NCI-H2029 treated with DMSO at 0.1 percent for 48 hours (cell line): ENCODE measurements at places on chromosomes 11 and 22.

DNA sequence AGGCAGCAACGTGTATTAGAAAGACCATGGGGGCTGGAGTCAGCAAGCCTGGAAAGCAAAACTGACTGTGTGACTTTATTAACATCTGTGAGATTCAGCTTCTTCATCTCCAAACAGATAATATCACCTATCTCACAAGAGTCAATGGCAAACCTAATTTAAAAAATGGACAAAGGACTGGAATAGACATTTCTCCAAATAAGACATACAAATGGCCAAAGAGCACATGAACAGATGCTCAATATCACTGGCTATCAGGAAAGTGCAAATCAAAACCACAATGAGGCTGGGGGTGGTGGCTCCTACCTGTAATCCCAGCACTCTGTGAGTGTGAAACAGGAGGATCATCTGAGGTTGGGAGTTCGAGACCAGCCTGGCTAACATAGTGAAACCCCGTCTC, 69.6 kb downstream of the CLPB start:
- DNase-seq = no peak

DNA sequence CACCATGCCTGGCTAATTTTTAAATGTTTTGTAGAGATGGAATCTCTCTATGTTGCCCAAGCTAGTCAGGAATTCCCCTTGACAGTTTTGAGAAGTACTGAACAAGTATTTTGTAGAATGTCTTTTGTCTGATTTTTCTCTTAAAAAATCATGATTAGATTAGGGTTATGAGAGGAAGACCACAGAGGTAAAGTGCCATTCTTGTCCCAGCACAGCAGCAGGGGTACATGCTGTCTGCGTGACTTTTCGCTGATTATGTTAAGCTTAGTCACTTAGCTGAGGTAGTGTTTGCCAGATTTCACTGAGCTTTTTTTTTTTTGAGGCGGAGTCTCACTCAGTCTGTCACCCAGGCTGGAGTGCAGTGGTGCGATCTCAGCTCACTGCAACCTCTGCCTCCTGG, 13.6 kb upstream of the NUP160 start:
- DNase-seq = no peak

DNA sequence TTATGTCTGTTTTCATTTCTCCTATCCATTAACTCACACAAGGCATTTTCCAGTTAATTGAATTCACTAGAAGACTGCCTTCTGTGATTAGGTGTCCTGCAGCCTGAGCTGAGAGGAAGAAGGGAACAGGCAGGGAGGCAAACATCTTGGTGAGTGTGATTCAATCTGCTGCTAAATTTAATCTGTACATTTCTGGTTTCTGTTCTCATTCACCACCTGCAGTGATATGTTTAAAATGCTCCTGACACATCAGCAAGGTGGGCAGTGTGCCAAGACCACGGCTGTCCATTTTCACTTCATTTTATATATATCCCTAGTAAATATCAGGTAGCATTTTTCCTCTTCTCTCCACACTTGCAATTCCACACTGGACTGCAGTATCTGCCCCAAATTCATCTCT, 416.5 kb downstream of the TMEM135 start:
- DNase-seq = no peak

GRCh38 chr22:45265535-45265934, 19.2 kb upstream of the UPK3A start:
- DNase-seq = no peak

GRCh38 chr11:129591527-129591926, 215.9 kb downstream of the BARX2 start:
- DNase-seq = no peak

DNA sequence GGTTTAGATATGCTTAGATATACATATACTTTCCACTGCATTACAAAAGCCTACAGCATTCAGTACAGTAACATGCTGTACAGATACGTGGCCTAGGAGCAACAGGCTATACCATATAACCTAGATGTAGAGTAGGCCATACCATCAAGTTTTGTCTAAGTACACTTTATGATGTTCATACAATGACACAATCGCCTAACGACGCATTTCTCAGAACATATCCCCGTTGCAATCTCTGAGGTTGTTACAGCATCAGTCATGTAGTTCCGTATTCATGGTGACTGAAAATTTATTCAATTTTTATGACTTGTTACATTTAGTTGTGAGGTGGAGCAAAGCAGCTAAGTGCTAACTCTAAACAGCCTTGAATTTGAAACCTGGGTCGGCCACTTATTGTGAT, 6.7 kb downstream of the ZBTB44 start:
- DNase-seq = no peak

- no peak for DNase-seq
Observed at GRCh38 chr11:133901999-133902398, 54.8 kb downstream of the IGSF9B start.

DNA sequence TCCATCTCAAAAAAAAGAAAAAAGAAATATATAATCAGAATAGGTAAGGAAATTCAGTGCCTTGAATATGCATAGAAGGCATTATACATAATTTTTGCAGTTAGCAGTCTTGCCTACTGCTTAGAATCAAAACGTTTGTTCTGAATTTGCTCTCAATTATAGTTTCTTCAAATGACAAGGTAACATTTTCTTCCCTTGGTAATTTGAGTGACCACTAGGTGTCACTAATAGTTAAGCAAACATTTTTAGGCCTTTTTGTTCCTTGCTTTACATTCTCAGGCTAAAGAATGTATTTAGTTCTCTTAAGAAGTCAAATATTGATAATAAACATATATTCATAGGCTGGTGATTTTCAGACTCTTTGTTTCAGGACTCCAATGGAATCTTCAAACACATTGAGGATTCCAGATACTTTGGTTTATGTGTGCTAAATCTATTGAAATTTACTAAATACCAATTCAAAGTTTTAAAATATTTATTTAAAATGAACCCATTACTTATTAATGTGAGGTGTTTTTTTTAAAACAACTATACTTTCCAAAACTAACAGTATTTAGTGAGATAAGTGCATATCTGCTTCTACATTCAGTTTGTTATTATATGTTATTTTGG, 55.0 kb upstream of the DEPDC7 start:
- peak; percentile 33 for DNase-seq

GRCh38 chr11:33706546-33706945, 5.9 kb upstream of the C11orf91 start:
- DNase-seq = no peak

- DNase-seq = no peak
Observed at GRCh38 chr22:47213571-47214230, 451.3 kb downstream of the TBC1D22A start.

DNA sequence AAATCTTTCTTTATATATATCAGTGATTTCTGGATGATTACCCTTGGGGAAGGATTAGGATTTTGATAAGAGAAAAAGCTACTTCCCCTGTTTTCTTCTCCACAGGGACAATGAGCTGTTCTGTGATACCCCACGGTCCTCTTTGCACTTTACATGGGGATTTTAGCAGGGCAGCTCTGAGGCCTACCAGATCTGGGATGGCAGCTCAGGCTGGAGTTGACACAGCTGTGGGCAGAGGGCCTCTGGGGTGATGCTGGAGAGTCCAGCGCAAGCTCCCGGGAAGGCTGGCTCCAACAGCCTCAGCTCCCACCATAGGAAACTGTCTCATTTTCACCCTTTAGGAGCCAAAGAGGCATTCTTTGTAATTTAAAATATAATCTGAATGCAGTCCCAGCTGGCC, 383.8 kb upstream of the NARS2 start:
- no peak for DNase-seq

DNA sequence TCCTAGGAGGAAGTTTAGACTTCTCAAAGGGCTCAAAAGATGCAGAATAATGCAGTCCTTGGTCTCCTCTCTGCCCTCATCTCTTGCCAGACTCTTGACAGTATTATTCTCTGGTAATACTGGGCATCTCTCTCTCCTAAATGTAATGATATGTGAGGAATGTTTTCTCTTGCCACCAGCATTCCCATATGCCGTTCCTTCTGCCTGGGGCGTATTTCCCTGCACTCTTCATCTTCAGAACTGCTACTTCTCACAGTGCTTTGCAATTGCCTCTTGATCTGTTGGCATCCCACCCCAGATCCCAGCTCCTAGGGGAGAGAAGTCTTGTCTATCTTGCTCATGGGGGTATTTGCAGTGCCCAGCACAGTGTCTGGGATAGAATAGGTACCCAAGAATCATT, 107.4 kb downstream of the RASSF10 start:
- DNase-seq = no peak

GRCh38 chr11:43872995-43873394, 7.6 kb upstream of the ALKBH3 start:
- DNase-seq = no peak

- no peak for DNase-seq
Observed at GRCh38 chr11:101299210-101299609, 169.6 kb upstream of the PGR start.

- DNase-seq = no peak
Observed at GRCh38 chr22:20552443-20553401, 45.3 kb downstream of the MED15 start.

DNA sequence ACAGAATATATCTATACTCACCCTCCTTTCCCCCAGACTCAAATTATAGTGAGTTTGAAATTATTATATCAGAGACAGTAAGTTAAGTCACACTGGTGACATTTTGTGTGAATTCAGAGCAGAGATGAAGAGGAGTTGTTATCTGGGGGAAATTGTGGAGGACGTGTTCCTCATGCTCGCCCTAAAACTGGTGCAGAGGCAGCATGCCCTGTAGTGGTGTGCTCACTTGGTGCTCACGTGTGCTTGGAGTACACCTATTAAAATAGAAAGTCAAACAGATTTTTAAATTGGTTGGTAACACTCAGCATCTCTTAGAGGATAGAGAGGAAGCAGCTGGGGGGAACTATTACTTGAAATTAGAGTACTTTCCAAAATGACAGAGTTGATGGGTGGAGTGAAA, 51.6 kb upstream of the ADSL start:
- no peak for DNase-seq

DNA sequence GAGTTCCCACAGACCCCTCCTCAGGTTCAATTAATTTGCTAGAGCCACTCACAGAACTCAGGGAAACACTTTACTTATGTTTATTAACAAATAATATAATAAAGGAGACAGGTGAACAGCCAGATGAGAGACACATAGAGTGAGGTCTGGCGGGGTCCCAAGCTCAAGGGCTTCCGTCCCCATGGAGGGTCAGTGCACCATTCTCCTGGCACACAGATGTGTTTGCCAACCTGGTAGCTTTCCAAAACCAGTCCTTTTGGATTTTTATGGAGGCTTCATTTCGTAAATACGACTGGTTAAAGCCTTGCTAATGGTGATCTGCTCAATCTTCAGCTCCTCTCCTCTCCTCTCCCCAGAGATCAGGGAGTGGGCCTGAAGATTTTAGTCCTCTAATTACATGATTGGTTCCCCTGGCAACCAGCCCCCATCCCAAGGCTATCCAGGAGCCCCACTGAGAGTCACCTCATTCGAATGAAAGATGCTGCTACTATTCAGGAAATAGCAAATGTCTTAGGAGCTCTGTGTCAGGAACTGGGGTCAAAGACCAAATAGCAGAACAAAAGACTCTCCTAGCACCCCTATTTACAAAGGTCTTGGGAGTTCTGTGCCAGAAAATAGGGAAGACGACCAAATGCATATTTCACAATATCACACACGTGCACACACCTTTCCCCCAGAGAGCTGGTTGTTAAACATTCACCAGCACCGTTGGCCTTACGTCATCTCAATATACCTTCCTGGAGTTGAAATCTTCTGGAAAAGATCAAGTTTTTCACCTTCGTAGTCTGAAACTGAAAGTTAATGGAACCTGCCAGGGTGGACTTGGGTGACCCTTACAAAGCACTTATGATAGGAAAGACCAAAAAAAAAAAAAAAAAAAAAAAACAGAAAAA, 23.8 kb upstream of the CAPRIN1 start:
- DNase-seq = peak; percentile 66

DNA sequence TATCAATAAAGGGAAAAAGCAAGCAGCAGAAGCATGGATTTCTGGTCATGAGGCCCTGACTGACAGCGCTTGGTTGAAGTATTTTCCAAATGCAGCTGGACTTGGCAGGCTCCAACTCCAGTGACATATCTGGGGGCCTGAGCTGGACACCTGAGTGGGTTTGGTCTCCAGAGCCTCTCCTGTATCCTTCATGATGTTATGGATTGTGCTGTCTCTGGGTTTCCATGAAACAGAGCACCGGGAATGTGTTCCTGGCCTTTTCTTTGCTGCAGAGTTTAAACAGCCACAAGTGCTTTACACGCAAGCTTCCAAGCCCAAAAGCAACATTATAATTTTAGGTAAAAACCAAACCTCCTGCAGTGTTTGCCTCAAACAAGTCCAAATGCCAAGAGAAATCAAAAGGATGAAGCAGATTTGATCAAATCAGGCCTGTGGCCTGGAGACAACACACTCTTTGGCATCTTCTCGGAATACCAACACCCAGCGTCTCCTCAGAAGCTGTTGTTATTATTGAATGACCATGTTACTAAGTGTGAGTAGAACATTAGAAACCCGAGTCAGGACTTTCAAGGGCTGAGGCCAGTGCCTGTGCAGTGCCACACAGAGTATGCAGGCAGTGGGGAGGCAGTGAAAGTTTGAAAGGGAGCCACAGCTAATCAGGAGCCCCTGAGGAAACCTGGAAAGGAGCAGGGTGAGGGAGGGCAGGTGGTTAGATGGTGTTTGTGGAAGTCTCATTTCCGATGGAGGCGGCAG, 42.0 kb downstream of the ME3 start:
- DNase-seq = no peak

DNA sequence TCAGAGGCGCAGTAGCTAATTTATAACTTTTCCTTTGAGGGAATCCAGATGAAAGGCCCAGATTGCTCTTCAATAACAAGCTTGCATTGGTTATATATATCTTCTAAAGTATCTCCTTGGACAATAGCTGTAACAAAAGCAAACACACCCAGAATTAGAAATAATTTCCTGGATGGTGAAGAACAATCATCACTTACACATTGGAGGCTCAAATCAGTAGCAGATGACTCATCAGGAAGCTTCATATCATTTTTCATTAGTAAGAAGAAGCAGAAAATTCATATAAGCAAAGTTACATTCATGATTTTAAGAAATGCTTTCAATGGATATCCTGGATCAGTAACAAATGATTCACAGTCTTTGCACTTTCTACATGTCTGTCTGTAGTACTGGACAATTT, 173.6 kb upstream of the CCDC90B start:
- DNase-seq = no peak

DNA sequence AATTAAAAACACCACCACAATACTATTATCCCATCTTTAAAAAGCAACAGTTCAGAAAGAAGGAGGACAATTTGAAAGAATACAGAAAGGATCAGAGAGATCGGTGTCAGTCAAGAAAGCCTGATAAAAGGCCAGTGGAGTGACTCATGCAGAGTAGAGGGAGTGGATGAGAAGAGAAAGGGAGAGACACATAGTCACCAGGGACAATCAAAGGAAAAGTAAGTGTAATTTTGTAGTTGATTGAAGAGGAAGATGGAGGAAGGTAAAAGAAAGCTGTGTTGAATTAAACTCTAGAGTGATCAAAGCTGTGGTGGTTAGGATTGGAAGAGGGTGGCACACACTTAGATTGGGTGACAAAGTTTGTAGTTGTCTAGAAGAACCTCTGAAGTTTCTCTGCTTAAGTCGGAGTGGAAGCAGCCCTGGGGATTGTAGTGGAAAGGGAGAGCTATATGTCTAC, 14.1 kb downstream of the SPECC1L start:
- DNase-seq = no peak

DNA sequence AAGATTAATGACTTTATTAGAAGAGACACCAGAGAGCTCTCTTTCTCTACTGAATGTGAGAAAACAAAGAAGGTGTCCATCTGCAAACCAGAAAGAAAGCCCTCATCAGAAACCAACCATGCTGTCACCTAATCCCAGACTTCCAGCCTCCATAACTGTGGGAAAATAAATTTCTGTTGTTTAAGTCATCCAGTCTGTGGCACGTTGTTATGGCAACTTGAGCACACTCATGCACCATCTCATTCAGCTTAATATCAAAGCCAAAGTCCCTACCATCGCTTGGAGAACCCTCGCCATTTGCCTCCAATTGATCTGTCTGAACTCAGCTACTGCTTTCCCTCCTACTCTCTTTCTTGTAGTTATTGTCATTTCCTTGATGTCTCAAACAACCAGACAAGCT, 766.1 kb upstream of the ARHGAP42 start:
- DNase-seq = no peak
